ENCODE measurements at places on chromosomes 7 and 10.

- DNase-seq, result no peak
Measured at GRCh38 chr10:119705434-119705831, 20.4 kb upstream of the INPP5F start.

DNA sequence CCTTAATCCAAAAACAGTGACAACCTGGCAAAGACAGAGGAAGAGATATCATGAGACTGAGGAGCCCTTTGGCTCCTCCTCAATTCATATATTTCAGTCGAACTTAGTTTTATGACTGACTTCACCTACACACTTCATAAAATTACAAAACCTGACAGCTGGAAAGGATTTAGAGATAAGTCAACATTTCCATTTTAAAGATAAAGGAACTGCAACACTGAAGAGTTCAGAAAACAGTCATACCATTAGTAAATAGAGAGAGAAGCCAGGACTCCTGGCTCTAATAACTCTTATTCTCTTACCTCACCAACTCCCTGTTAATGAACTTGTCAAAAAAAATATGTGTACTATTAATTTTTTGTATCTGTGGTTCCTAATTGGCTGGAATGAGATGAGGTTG lies 141.0 kb upstream of the COL1A2 start:
- DNase-seq, result no peak

DNA sequence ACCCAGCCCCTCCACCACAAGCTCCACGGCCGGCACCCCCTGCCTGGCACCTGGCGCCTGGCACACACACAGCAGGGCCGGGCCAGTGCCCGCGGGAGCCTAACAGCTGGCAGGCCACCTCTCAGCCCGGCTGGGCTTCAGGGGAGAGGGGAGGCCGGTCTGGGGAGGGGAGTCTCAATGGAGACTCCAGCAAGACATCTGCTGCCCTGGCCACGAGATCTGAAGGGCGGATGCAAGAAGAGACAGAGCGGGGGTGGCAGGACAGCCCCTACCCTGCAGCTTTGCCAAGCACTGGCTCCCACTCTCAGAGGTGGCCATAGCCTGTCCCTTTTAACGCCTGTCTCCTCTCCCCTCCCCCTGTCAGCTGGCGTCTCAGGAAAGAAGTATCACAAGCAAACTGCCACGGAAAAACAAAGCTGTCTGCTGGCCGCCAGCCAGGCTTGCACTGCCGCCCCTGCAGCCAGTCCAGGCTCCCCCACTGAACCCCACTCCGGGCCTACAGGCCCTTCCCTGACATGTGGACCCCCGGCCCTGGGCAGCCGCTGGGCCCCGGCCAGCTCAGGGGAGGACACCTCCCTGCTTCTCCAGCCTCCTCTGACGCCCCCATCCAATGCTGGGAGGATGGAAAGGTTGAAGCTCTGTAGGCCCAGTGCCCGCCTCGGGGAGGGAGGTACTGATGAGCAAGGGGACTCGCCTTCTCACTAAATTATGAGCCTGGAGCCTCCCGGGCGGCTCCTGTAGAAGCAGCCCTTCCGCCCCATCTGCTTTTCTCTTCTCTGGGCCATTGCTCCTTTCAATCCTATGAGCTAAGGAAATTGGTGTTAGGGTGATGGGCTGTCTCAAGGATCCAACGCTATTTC lies 178.4 kb downstream of the ARHGAP12 start:
- DNase-seq, result no peak

- no peak for DNase-seq
Measured at GRCh38 chr10:26799342-26799741, 61.4 kb downstream of the ABI1 start.

DNA sequence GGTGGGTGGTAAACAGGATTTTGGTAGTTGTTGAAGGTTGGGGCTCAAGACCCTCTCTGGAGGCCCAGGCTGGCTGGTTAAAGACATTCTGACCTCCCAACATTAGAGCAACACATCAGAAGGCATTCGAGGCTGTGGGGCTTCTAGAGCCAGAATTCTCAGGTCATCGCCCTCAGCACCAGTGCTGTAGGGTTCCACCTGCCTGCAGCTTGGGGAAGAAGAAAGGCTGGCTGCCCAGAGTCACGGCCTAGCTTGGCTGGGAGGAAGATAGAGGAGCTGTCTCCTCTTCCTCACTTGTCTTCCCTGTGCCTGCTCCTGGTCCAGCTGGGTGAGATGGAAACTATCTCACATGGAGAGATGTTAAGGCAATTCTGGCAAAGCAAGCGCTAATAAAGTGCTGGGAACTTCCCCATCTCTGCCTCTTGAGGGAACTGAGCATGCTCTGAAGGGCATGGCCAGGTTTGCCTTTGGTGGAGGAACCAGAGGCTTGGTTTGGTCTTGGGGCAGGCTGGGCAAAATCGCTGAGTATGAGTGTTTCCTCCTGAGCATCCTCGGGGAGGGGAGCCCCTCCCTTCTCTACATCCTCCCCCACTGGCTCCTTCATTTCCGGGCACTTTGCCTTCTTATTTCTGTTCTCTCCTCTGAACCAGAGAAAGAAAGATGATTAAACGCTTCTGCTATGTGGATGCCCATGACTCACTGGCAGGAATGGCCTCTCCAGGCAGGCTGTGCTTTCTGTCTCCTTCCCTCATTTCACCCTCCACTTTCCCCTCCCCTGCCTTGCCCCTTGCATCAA lies 509.0 kb upstream of the PODXL start:
- peak; percentile 99 for DNase-seq

GRCh38 chr7:47649919-47650318 lies 68.0 kb upstream of the TNS3 start:
- DNase-seq, result no peak

- DNase-seq, result no peak
Measured at GRCh38 chr10:8455181-8455580, 400.7 kb downstream of the GATA3 start.

DNA sequence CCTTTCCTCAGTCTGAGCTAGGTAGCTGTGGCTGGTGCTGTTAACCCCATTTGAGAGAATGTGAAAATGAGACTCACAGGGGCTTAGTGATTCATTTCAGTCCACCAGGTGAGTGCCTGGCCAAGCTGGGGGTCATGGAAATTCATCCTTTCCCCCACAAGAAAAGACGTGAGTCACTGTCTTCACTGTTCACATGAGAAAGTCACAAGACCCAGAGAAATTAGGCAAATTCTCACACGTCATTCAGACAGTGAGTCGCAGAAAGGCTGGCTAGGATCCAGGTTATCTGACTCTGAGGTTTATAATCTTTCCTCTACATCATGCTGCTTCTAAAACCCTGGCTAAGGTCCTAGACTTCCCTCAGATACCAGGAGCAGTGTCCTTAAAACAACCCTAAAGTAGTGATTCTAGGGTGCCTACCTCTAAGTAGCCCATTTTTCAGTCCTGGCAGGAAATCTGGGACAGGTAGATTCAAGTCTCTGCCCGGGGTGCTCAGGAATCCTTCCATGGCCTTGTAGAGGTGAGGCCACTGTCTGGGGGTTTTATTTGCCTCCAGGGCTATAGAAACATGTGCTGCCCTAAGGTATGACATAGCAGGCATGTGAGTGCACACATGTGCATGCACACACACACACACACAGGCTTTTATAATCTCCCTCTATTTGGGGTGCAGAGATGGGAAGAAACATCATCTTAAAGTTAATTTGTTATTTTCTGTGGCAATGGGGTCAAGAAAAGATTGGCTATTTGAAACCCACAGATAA lies 427.9 kb upstream of the CELF2 start:
- DNase-seq, result peak; percentile 37

GRCh38 chr10:80452640-80453039 lies 1.5 kb upstream of the TSPAN14 start:
- no peak for DNase-seq

DNA sequence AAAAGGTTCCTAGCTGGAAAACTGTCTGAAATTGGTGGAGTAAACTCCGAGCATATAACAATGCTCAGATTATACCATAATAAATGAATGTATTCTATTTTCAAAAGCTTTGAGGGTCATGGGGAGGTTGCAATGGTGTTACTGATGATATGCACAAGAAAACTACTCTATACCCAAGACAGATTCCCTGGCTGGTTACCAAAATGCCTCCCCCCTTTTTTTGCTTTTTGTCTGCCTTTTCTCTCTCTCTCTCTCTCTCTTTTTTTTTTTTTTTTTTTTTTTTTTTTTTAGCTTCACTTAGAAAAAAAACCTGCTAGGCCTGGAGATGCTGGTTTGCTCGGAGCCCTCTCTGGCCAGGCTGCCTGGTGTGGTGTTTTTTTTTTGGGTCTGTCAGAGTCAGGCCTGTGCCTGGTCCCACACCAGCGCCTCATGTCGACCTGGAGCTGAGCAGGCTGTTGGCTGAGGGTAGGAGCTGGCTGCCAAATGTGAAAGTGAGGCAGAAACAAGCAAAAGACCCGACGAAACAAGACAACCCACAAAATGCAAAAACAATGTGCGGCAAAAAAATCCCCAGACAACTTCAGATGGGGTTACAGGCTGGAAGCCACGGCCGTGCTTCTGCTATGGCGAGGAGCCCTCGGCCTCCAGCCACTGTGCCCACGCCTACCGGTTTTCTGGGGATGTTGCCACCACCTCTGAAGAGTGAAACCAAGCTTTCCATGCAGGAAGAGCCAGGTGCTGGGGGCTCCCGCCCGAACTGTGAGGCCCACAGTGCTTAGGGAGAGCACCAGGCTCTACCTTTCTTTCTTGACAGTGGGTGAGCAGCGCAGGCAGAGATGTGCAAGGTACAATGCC lies 59.9 kb upstream of the EFCAB10 start:
- no peak for DNase-seq

DNA sequence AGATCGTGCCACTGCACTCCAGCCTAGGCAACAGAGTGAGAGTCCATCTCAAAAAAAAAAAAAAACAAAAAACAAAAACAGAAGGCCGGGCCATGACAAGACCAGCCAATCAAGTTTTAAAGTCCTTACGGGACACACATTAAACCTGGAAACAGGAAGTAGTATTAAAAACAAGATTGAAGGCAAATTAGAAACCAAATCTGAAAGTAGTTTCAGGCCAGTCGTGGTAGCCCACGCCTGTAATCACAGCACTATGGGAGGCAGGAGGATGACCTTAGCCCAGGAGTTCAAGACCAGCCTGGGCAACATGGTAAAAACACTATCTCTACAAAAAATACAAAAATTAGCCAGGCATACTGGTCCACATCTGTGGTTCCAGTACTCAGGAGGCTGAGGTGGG lies 18.1 kb downstream of the PSAP start:
- no peak for DNase-seq

DNA sequence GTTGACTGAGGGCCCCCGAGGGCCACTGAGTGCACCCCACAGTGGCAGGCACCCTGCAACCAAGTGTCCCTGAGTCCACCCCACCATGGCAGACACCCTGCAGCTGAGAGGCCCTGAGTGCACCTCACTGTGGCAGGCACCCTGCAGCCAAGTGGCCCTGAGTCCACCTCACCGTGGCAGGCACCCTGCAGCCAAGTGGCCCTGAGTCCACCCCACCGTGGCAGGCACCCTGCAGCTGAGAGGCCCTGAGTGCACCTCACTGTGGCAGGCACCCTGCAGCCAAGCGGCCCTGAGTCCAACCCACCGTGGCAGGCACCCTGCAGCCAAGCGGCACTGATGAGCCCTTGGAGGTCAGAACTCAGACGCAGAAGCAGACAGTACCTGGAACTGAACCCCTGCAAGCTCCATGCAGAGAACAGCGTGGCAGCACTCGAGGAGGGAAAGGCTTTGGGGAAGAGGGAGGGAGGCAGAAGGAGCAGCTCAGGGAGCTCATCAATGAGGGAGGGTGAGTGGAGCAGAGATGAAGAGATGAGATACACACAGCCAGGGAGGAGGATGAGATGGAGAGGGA lies 156.5 kb downstream of the WDR37 start:
- no peak for DNase-seq

DNA sequence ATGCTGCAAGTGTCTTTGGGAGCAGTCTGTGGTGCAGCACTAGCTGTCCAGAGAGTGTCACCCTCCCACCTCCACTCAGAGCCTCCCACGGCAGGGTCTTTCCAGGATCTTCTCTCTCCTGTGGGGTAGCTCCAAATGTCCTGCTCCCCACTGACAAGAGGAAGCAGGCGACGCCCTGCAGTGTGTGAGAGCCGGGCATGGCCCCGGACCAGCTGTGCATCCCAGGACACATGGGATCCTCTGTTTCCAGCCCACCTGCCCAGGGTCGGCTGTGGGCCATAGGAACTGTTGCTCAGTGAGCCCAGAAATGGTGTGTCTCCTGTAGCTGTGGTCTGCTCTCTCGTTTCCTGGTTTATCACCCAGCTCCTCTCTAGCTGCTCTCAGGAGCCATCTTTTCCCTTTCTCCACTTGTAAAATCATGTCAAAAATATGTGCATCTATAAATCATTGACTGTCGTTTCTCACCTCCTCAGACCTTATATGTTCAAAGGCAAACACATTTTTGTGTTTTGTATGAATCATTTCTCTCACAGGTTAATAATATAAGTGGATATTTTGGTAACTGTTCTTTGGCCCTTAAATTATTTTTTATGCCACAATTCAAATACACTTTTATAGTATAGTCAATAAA lies 74.9 kb downstream of the VWC2 start:
- no peak for DNase-seq

- DNase-seq, result no peak
Measured at GRCh38 chr10:103814105-103814504, 41.3 kb downstream of the SH3PXD2A start.

DNA sequence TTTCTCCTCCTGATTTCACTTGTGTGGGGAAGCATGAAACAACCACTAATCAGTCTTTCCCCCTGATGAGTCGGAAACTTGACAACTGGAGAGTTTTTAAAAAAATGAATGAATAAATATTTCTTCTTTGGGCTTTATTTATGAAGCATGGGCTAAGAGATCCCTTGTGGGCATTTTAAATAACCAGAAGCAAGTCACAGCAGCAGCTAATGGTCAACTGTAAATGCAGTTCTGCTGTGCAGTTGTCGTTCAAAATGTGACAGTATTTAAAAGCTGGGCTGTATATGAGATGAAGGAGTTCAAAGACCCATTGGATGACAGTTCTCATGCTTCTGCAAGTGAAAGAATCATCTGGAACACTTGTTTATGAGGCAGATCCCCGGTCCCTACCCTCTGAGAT lies 54.1 kb downstream of the STEAP1B start:
- no peak for DNase-seq

- peak; percentile 97 for DNase-seq
Measured at GRCh38 chr7:33854801-33855350, 50.5 kb upstream of the BMPER start.

DNA sequence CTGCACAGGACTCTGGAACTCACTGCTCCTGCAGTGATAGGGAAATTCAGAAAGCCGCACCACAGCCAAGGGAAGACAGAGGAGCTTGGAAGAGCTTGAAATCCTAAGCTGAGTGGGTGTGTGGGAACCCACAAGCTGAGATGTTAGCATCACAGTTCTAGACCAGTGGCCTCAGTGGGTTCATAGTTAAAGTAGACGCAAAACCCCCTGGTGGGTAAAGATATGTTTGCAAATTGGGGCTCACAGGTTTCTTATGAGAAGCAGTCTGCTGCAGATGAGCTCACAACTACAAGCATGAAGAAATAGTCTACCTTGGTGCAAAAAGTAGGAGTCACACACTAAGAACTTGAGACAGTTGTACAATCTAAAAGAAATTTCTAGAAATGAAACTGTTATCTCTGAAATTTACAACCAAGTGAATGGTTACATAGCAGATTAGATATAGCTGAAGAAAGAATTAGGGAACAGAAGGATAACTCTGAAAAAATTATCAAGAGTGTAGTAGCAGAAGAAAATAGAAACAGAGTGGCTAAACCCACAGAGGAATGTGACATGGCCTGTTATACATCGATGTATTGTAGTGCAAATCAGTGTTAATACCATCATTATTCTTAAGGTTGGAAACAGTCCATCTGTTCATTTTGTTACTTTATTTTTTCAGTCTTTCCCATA lies 77.2 kb downstream of the DYNC2I1 start:
- no peak for DNase-seq

GRCh38 chr10:1424648-1425047 lies 312.7 kb downstream of the ADARB2 start:
- DNase-seq, result no peak

- no peak for DNase-seq
Measured at GRCh38 chr10:116792817-116793216, 50.5 kb upstream of the HSPA12A start.

- DNase-seq, result no peak
Measured at GRCh38 chr10:5627486-5628044, 38.8 kb downstream of the ASB13 start.
